ENCODE measurements at places on chromosomes 13 and 19.

- no peak for DNase-seq
Measured at GRCh38 chr13:48110132-48110868, 15.4 kb upstream of the MED4 start.

DNA sequence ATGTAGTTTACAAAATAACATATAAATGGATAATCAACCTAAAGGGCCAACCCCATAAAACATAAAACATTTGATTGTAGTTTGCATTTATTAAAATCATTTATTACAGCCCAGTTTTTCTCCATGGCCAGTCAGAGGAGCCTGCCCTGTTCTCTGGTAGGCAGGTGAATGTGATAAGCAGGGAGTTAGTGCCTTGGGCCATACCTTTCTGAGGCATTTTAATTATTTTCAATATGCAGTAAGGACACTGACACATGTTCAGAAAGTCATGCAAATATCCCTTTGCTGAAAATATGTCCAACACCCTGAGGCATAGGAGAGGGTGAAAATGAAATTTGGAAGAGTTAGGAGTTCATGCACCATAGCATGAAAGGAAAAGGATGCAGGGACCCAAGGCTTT, 242.6 kb upstream of the EDNRB start:
- DNase-seq: no peak

DNA sequence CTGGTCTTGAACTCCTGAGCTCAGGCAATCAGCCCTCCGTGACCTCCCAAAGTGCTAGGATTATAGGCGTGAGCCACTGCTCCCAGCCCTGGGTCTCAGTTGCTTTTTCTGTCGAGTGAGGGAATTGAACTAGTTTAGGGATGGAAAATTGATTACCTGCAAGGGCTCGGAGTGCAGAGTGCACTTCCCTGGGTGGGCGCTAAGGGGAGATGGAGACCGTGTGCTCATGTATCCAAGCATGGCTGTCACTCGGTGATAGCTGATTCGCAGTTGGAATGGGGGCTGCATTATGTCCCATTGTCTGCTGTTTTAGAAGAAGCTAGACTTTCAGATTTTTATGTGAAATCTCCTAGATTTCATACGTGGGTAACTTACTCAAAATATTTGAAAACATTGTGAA, 139.9 kb upstream of the RFC3 start:
- DNase-seq: no peak

DNA sequence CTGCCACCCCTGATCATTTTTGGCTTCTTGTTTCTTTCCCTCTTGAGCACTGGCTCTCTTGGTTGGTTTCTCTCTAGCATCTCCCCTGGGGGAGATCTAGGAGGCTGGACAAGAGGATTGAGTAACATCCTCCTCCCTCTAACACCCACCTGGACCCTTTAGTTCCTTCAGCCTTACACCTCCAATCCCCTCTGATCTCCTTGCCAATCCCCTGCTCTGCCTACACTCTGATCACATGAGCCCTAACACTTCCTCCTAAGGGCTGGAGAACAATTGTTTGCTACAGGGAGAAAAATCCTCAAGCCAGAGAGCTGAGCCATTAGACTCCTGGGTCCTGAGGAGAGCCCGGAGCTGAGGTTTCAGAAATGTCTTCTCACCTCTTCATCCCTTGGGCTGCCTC, 65.9 kb upstream of the ADGRL1 start:
- no peak for DNase-seq

DNA sequence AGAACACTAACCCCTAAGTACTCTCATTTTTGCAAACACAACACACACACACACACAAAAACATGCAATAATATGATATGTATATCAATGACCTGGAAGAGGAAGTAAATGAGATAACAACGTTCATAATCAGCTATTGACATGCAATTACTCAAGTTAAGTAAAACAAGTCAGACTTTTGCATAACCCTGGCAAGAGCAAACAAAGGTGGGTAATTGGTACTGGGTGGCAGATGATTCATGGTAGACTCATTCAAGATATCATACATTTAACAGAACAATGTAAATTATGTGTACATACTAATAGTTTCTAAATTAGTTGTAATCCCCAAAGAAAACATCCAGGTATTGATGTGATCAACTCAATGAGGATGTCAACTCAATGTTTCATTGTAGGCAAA, 508.8 kb downstream of the DACH1 start:
- no peak for DNase-seq
